ENCODE measurements at places on chromosomes 7 and 10.

- H3K27me3 ChIP-seq, result no peaks in the 10 kb centered on the region
- peak overlapping the region; percentile 92 for H3K4me3 ChIP-seq
- peaks cover 78% of the 10 kb centered on the region for H3K4me1 ChIP-seq
- H3K27ac ChIP-seq, result peak overlapping the region; percentile 88
- no peaks in the 10 kb centered on the region for H3K36me3 ChIP-seq
- no peak for DNase-seq
These were observed 494 bp downstream of the VSIR start for GRCh38 chr10:71772832-71773220.

GRCh38 chr10:83343676-83344075 is 795.6 kb upstream of the GHITM start:
- DNase-seq, result no peak
- H3K4me1 ChIP-seq, result no peaks in the 10 kb centered on the region
- H3K4me3 ChIP-seq, result no peak overlapping the region

DNA sequence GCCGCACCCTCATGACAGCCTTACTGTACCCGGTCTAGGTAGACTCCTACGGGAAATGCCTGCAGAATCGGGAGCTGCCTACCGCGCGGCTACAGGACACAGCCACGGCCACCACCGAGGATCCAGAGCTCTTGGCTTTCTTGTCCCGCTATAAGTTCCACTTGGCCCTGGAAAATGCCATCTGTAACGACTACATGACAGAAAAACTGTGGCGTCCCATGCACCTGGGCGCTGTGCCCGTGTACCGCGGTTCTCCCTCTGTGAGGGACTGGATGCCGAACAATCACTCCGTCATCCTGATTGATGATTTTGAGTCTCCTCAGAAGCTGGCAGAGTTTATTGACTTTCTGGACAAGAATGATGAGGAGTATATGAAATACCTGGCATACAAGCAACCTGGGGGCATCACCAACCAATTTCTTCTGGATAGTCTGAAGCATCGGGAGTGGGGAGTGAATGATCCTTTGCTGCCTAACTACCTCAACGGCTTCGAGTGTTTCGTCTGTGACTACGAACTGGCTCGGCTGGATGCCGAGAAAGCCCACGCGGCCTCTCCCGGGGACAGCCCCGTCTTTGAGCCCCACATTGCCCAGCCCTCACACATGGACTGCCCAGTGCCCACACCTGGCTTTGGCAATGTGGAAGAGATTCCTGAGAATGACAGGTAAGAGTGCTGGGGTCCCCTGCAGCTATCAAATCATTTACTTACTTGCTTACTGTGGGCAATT is 8.5 kb upstream of the CHCHD1 start:
- peak overlapping the region; percentile 76 for H3K4me3 ChIP-seq
- no peak for DNase-seq
- H3K4me1 ChIP-seq, result no peaks in the 10 kb centered on the region
- H3K36me3 ChIP-seq, result peaks cover 11% of the 10 kb centered on the region

DNA sequence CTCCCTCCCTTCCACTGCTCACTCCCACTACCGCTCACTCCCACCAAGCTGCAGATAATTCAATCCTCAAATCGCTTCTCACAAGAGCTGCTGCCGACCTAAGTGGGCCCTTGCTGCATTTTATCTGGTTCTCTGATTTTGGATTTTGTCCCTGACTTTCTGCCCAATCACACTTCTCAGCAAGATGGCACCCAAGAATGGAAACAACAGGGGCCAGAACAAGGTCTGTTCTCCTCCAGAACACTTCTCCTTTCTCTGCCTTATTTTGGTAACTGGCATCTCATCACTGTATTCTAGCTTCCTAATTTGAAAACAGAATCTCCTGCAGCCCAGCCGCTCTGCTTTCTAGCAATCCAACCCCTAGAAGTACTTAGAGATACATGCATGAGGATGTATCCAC is 172.8 kb downstream of the GRID1 start:
- no peaks in the 10 kb centered on the region for H3K4me1 ChIP-seq
- H3K27me3 ChIP-seq, result no peaks in the 10 kb centered on the region
- H3K4me3 ChIP-seq, result no peak overlapping the region
- no peak overlapping the region for H3K27ac ChIP-seq

GRCh38 chr10:10677479-10677878 is 340.2 kb upstream of the CELF2 start:
- no peak overlapping the region for H3K27ac ChIP-seq
- H3K4me1 ChIP-seq, result no peaks in the 10 kb centered on the region
- no peaks in the 10 kb centered on the region for H3K36me3 ChIP-seq
- DNase-seq, result peak; percentile 66
- no peak overlapping the region for H3K4me3 ChIP-seq

- H3K4me3 ChIP-seq, result no peak overlapping the region
- no peaks in the 10 kb centered on the region for H3K4me1 ChIP-seq
These were observed 12.8 kb upstream of the CXCL12 start for GRCh38 chr10:44397476-44398225.

GRCh38 chr7:43076189-43076605 is 36.2 kb upstream of the HECW1 start:
- no peaks in the 10 kb centered on the region for H3K4me1 ChIP-seq
- H3K4me3 ChIP-seq, result no peak overlapping the region
- no peaks in the 10 kb centered on the region for H3K36me3 ChIP-seq
- DNase-seq, result no peak

GRCh38 chr7:51346126-51346525 is 29.5 kb upstream of the COBL start:
- no peaks in the 10 kb centered on the region for H3K36me3 ChIP-seq
- no peak overlapping the region for H3K4me3 ChIP-seq
- DNase-seq, result no peak
- H3K27me3 ChIP-seq, result no peaks in the 10 kb centered on the region
- H3K4me1 ChIP-seq, result peaks cover 3% of the 10 kb centered on the region

DNA sequence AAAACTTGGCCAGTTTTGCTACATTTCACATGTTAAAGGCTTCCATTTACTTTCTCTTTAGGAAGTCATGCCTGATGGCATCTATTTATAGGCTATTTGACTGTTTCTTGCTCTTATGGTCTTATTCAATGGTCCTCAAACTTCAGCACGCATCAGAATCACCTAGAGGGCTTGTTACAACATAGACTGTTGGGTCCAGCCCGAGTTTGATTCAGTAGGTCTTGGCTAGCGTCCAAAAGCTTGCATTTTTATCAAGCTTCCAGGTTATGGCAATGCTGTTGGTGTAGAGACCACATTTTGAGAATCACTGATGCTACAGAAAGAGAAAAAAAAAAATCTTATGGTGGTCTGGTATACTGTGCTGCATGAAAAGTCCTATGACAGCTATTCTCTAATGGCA is 51.9 kb downstream of the MTPN start:
- DNase-seq, result no peak
- H3K27ac ChIP-seq, result no peak overlapping the region
- peaks cover 4% of the 10 kb centered on the region for H3K4me1 ChIP-seq
- no peak overlapping the region for H3K4me3 ChIP-seq
- H3K36me3 ChIP-seq, result no peaks in the 10 kb centered on the region

DNA sequence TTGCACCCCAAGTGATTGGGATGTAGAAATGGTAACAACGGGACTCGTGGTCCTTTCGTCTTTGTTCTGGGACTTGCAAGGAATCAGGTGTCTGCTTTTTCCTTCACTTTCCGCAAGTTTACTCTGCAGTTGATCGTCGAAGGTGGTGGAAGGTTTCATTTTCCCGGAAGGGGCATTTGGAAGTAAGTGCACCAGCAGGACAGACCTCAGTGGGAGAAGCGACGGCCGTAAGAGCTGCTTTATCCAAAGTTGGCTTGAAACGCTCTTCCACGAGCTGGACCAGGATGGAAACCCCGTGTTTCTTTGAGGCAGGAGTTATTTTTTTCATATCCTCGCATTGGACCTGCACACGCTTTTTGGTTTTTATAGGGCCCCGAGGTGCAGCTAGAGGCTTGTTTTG is 1.2 kb downstream of the BRI3 start:
- H3K4me1 ChIP-seq, result no peaks in the 10 kb centered on the region
- H3K36me3 ChIP-seq, result no peaks in the 10 kb centered on the region
- peak overlapping the region; percentile 77 for H3K4me3 ChIP-seq
- no peaks in the 10 kb centered on the region for H3K27me3 ChIP-seq
- no peak for DNase-seq
- H3K27ac ChIP-seq, result peak overlapping the region; percentile 99

- peak; percentile 88 for DNase-seq
- no peaks in the 10 kb centered on the region for H3K27me3 ChIP-seq
- H3K4me3 ChIP-seq, result no peak overlapping the region
These were observed 85.1 kb upstream of the LANCL2 start for GRCh38 chr7:55280031-55280454.

- no peaks in the 10 kb centered on the region for H3K4me1 ChIP-seq
- H3K4me3 ChIP-seq, result no peak overlapping the region
- no peak for DNase-seq
- no peaks in the 10 kb centered on the region for H3K27me3 ChIP-seq
- H3K27ac ChIP-seq, result no peak overlapping the region
These were observed 5.2 kb upstream of the ZAN start for GRCh38 chr7:100728196-100728595.

DNA sequence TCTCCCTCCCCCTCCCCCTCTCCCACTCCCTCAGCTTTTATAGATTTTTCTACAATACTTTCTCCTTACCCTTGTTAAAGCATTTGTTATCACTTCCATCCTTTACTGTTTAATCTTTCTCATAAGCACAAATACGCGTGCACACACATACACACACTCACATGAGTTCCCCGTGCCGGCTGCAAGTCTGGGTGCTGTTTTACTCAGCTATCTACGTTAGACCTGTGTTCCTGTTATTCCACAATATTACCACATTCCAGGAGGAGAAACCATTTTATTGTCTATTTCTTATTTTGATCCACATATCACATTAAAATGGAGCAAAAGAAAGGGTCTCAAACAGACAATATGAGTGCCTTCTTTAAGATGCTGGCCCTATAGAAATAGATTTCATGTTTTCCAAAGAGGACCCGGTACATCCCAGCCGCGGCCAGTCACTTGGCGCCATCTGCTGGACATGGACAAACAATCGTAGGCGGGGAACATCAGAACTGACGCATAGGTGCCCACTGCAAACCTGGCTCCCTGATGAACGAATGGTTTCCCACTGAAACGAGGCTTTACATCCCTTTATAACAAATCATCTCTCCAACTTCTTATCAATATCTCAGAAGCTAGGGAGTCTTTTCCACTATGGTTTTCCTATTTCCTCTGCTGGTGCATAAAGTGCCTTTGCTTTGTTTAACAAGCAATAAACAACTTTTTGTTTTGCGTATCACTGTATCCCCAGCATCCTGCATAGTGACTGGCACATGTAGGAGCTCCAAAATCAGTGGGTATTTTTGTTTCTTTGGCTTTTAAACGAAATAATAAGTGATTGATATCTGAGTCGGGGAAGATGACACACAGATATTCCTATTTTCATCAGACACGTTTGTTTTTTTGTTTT is 25.2 kb upstream of the OPTN start:
- no peak overlapping the region for H3K4me3 ChIP-seq
- no peak overlapping the region for H3K27ac ChIP-seq
- H3K4me1 ChIP-seq, result no peaks in the 10 kb centered on the region
- no peaks in the 10 kb centered on the region for H3K27me3 ChIP-seq
- no peak for DNase-seq

Data from tibial nerve (tissue), 4 donors.